RPMI8226 (cell line): ENCODE measurements at places on chromosomes 7 and 10.

GRCh38 chr7:118826246-118826645, 601.7 kb downstream of the ANKRD7 start:
- DNase-seq = no peak

- DNase-seq = no peak
Observed at GRCh38 chr10:128040096-128040495, 86.1 kb downstream of the MKI67 start.

GRCh38 chr7:121519548-121520521, 123.7 kb upstream of the FAM3C start:
- no peak for DNase-seq

DNA sequence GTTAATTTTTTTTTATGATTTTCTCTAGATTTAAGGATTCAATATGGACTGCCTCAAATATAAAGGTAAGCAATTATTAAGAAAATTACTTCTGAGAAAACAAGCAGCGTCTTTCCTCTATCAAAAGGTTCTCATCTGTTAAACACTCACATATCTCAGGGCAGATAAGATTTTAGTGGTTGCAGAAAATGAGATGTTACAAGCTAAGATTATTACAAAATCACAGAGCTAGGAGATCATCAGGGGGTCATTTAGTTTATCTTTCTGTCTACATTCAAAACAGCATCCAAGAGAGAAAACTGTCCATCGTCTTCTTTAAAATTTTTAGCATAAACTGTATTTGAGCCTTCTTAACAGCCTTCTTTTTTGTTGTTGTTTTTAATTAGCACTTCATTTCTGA, 29.1 kb upstream of the RHOBTB1 start:
- no peak for DNase-seq

GRCh38 chr7:73429215-73429614, 4.4 kb upstream of the FZD9 start:
- DNase-seq = no peak

GRCh38 chr7:43735403-43735801, 6.1 kb upstream of the COA1 start:
- no peak for DNase-seq

DNA sequence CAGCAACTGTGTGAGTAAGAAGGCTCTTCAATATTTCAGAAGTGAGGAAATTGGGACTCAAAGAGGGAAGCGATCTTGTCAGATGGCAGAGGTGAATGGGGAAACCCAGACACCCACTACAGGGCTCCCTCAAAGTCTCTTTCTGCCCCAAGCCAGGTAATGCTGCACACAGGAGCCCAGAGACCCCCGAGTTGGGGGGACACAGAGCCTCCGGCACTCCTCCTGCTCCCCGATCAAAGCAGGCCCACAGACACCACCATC, 139.4 kb downstream of the TNS3 start:
- no peak for DNase-seq

- no peak for DNase-seq
Observed at GRCh38 chr10:32893916-32894664, 63.9 kb downstream of the ITGB1 start.

DNA sequence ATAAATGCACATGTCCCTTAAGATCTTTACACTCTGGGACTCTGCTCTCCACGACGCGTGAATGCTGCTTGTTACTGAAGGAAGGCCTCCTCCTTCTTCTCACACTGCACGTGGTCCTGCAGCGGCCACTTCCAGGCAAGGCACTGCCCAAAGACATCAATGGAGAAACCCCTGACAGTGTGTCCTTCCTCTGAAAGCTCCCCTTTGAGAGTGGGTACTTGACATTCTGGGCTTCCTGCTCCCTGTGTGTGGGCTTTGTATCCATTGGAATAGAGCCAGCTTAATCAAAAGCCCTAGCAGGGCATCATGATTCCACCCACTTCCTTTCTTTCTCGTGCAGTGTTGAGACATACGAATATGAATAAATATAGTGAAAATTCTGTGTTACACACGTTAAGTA, 69.7 kb upstream of the STK17A start:
- no peak for DNase-seq

GRCh38 chr7:131061818-131062217, 265.9 kb upstream of the MKLN1 start:
- DNase-seq = no peak

GRCh38 chr7:29039821-29040578, 81.9 kb upstream of the TRIL start:
- DNase-seq = no peak

DNA sequence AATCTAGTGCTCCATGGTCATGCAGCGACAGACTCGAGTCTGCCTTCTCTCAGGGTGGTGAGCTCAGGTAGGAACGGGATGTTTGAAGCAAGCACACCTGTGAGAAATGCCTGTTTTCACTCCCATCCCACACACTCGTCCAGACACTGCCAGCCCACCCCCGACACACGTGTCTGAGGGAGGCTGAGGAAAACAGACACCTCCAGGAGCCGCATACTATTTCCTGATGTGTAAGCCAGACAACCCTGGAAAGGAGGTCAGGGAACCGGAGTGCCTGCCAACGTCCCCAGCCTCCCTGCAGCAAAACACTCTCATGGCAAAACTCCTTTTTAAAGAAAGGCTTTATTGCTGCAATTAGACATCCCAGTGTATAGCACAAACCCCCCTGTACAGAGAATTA, 80.2 kb downstream of the ALOX5 start:
- DNase-seq = no peak

DNA sequence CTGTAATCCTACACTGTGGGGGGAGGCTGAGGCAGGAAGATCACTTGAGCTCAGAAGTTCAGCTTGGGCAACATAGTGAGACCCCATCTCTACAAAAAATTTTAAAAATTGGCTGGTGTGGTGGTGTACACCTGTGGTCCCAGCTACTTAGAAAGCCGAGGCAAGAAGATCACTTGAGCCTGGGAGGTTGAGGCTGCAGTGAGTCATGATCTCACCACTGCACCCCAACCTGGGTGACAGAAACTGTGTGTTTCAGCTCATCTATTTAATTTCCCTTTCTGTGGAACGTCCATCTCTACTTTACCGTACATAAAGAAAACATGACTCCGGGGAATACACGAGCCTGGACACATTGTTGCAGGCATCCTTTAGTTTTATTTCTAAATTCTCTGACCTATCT, 354.6 kb upstream of the PLXDC2 start:
- DNase-seq = no peak

DNA sequence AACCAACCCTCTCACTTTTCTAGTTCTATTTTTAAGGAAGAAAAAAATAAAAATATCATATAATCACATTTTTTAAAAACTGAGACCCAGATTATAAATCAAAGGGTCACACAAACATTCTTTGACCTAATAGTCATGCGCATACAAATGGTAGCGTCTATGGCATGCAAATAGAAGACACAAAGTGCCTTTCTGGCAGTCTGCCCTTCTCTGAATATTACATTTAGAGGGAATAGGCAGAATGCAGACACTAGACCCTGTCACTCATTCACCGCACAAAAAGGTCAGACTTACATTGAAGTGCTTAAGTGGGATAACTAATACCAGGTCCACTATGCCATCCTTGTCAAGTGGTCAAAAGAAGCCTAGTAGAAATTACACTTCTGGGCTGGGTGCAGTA, 26.5 kb upstream of the FHIP2A start:
- no peak for DNase-seq

GRCh38 chr10:7285522-7286322, 125.1 kb downstream of the SFMBT2 start:
- DNase-seq = no peak

DNA sequence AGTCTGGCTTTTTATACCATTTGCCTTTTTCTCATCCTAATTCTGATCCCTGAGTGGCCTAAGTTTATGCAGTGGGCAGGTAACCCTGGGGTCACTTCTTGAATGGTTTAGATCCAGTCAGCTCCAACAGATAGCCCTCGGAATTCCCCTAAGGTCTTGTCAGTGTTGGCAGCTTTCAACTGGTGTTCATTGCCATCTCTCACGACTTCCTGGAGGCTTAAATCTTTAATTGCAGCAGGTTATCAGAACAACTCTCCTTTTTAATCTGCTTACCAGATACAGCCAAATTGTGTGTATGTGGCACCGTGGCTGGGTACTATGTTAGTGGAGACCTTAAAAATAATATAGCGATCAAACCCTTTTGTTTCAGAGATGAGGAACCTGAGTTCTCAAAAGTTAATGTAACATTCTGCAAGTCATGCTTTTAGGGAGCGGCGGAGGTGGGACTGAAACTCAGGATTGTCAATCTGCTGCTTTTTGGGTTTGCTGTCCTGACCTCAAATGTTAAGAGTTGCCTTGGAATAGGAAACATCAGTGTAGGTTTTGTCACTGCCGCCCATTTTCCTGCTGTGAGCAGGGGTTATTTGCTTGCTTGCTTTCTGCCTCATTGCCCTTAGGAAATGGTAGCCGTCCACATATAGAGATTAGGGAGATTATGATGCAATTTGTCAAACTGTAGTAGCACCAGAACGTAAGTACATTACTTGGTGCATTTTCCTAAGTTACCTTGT, 818 bp downstream of the DLD start:
- DNase-seq = peak; percentile 69

DNA sequence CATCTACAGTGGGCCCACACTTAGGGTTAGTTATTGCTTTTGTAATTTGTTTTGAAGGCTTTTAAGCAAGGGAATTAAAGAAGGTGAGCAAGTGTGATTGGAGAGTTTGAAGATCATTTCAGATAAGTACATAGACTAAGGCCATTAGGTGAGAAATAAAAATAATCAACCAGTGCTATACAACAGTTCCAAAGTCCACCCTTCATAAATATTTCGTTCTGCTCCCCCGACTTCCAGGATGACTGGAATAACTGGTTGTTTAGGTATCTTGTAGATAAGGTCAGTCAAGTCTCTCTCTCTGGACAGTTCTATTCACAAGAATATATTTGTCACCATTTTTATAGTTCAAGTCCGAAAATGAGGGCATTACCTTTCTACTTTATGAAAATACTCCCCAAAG, 98.0 kb upstream of the MBL2 start:
- no peak for DNase-seq

DNA sequence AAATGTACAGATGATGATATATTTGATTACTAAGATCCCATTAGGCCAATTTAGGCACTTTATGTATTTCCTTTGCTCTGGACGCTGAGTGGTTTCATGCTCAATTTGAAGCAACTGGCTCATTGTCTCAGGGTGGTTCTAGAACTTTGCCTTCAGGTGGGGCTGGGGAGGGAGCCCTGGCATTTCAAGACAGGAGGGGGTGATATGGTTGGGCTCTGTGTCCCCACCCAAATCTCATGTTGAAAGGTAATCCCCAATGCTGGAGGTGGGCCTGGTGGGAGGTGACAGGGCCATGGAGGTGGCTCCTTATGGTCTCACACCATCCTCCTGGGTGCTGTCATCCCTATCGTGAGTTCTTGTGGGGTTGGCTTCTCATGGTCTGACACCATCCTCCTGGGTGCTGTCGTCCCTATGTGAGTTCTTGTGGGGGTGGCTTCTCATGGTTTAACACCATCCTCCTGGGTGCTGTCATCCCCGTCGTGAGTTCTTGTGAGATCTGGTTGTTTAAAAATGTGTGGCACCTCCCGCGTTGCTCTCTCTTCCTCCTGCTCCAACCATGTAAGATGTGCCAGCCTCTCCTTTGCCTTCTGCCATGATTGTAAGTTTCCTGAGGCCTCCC, 151.5 kb upstream of the KLF6 start:
- no peak for DNase-seq

- DNase-seq = no peak
Observed at GRCh38 chr7:129690701-129691100, 79.2 kb downstream of the NRF1 start.

- DNase-seq = no peak
Observed at GRCh38 chr7:5199841-5200240, 9.8 kb downstream of the WIPI2 start.

GRCh38 chr7:36315309-36315944, 74.2 kb upstream of the ANLN start:
- peak; percentile 60 for DNase-seq

- peak; percentile 54 for DNase-seq
Observed at GRCh38 chr7:128247640-128248194, 6.6 kb downstream of the LEP start.

GRCh38 chr10:31644931-31645633, 283.5 kb downstream of the ARHGAP12 start:
- no peak for DNase-seq

GRCh38 chr7:96111405-96111804, 210.5 kb downstream of the SLC25A13 start:
- DNase-seq = no peak

DNA sequence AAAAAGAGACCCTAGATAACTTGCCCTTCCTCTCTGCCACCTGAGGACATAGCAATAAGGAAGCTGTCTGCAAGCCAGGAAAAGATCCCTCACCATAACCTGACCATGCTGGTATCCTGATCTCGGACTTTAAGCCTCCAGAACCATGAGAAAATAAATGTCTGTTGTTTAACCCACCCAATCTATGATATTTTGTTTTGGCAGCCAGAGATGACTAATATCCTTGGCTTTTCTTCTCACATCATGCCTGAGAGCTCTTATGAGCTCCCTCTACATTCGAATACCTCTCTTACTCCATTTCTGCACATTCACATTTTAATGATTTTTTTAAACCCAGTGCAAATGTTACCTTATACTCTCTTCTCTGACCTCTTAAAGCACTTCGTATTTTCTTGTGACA, 214.0 kb upstream of the CHRM2 start:
- no peak for DNase-seq

DNA sequence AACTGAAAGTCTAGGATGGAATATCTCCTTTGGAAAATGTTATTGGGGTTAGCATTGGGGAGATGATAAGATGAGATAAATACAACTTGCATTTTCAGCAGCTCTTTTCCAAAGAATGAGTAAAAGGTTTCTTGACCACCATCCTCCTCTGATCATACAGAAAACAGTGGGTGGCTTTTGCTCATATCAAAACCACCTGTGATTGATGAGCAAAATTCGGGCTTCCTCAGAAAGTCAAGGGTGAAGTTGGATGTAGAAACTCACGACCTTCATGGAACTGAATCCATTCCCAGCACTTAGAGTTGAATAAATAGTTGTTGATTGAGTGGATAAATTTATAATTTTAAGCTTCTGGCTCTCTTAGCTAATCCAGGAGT, 158.4 kb downstream of the DNAJB6 start:
- DNase-seq = no peak

- DNase-seq = no peak
Observed at GRCh38 chr10:112369495-112370423, 4.2 kb upstream of the ACSL5 start.

GRCh38 chr7:21617513-21617912, 74.7 kb downstream of the DNAH11 start:
- DNase-seq = no peak

DNA sequence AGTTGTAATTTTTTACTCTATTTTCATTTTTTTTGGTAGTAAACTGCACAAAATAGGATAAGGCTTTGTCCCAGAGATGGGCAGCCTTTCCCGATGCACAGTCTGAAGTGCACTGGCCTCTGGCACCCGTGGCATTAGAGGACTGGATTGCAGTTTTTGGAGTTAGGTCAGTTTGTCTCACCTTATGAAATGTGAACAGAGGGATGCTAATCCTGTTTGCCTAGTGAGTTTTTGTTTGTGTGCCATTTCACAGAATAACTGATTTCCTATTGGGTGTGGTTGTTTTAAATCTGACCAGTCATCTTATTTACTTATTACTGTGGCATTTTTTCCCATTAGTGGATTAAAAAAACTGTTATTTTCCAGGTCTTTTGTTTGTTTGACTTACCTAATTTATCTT, 109.5 kb upstream of the GATA3 start:
- no peak for DNase-seq

- DNase-seq = no peak
Observed at GRCh38 chr7:139095194-139095659, 14.3 kb downstream of the ZC3HAV1 start.

GRCh38 chr7:158369866-158370265, 217.8 kb downstream of the PTPRN2 start:
- DNase-seq = no peak
